ENCODE measurements at places on chromosomes 11 and 22.

GRCh38 chr11:57777969-57778317 lies 16.3 kb downstream of the CTNND1 start:
- no peak for DNase-seq

DNA sequence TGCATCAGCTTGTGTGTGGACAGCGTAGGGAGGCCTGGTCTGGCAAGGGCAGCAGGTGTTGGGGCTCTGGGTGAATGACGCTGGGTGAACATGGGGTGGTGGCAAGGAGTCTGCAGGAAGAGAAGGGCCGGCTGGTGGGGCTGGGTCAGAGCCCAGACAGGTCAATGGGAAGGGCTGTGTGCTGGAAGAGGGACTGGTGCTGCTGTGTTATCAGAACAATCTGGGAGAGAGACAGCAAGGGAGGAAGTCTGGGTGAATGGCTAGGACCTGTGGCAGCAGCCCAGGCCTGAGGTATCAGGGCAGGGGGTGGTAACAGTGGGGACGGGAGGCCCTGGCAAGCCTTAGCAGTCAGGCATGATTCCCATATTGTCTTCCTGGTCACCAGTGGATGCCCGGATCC lies 206.7 kb downstream of the SNX19 start:
- no peak for DNase-seq

- no peak for DNase-seq
Measured at GRCh38 chr22:27252282-27253049, 549.1 kb downstream of the MN1 start.

GRCh38 chr22:27978317-27978716 lies 59.3 kb upstream of the PITPNB start:
- no peak for DNase-seq

DNA sequence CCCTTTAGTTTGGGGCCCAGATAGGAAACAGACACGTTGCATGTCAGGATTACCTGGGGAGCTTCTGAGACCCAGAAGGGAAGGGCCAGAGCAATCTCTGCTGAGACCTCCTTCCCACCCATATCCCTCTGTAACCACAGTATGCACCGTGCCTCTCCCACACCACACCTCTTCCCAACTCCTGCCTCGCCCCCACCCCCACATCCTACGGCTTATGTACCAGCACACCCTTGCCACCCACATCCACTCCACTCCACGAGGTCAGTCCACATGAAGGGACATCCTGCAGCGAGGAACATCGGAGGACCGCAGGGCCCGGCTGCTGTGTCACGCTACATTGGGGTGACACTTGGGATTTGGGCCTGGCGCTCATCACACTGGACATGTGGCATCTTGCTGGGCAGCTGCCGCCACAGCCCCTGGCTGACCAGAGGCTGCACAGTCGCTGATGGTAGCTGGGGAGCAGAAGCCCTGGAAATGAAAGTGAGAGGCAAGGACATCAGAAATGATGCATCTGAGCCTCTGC lies 118.3 kb upstream of the LMO1 start:
- DNase-seq: no peak

GRCh38 chr22:17880020-17880419 lies 105.8 kb upstream of the BID start:
- no peak for DNase-seq

- DNase-seq: peak; percentile 48
Measured at GRCh38 chr22:37148031-37148651, 1.6 kb downstream of the IL2RB start.

DNA sequence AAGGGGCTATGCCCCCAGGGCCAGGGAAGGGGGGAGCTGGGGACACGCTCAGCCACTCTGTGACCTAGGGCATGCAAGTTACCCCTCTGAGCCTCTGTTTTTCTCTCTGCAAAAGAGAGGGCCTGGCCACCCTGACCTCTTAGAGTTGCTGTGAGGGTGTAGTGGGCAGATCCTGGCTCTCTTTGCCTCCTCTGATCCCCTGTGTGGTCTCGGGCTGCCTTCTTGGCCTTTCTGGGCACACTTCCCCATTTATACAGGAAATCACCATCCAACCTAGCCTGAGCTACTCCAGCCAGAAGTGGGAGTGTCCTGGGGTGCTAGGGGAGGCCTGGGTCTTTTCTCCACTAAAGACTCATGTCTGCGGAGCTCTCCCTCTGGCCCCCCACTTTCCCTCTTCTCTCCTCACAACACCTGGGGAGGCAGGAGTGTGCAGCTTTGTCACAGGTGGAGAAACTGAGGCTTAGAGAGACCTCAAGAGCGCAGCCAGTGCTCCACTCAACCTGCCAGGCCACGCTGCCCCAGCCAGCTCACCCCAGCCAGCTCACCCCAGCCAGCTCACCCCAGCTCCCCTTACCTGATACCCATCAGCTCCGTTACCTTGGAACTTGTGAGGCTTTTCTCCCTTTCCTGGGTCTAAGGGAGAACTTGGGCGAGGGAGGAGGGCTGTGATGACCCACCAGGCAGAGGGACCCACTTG lies 1.4 kb downstream of the AIFM3 start:
- DNase-seq: no peak

DNA sequence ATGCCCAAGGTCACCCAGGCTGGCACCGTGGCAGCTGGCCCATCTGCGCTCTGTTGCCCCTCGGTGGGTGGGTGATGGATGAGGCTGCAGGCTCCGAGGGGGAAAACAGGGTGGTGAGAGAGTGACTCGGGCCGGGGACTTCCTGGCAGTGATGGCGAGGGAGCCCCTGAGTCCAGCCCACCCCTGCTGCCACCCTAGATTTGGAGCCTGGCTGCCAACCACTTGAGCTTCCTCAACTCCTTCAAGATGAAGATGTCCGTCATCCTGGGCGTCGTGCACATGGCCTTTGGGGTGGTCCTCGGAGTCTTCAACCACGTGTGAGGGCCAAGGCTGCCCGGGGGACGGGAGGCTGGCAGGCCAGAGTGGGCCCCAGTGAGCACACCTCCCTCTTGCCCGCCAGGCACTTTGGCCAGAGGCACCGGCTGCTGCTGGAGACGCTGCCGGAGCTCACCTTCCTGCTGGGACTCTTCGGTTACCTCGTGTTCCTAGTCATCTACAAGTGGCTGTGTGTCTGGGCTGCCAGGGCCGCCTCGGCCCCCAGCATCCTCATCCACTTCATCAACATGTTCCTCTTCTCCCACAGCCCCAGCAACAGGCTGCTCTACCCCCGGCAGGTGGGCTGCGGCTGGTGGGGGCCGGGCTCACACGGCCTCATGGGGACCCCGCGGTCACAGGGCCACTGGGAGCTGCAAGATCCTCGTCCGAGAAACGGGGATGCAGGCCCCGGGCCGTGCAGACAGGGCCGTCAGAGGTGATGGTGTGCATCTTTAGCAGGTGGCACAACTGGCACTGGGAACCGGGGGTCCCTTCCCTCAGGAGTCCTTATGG lies 10.1 kb downstream of the TCIRG1 start:
- no peak for DNase-seq

DNA sequence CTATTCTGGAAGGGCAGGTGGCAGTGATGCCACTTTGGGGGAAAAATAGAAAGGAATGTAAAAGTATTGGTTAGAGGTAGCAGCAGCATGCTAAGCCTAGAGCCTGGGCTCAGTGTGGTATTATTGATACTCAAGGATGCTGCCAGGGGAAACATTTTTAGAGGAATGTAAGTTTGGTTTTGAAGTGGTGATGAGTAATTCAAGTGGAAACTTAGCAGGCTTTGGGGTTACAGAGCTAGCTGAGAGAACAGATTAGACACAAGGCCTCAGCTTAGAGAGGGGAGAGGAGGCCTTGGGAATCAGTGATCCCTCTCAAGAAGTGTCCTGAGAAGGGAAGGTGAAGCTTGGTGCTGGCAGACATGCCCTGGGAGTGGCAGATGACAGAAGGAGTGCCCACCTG lies 32.9 kb upstream of the DDI1 start:
- no peak for DNase-seq

DNA sequence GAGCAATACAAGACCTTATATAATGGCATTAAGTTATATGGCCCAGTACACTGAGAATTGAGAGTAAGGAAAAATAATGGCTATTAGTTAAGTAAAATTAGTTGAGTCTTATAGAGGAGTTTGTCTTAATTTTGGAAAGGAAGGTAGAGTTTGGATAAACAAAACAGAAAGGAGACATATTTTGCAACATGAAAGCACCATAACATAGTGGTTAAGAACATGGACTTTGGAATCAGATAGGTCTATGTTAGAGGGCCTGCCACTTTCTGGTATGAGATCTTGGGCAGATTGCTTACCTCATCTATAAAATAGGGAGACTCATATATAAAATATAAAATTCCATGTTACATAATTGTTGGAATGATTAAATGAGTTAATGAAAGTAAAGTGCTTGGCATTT lies 68.9 kb downstream of the CSTPP1 start:
- DNase-seq: no peak

- DNase-seq: no peak
Measured at GRCh38 chr11:32527261-32528175, 56.1 kb upstream of the EIF3M start.

- DNase-seq: no peak
Measured at GRCh38 chr11:36601155-36601554, 3.1 kb upstream of the RAG2 start.

DNA sequence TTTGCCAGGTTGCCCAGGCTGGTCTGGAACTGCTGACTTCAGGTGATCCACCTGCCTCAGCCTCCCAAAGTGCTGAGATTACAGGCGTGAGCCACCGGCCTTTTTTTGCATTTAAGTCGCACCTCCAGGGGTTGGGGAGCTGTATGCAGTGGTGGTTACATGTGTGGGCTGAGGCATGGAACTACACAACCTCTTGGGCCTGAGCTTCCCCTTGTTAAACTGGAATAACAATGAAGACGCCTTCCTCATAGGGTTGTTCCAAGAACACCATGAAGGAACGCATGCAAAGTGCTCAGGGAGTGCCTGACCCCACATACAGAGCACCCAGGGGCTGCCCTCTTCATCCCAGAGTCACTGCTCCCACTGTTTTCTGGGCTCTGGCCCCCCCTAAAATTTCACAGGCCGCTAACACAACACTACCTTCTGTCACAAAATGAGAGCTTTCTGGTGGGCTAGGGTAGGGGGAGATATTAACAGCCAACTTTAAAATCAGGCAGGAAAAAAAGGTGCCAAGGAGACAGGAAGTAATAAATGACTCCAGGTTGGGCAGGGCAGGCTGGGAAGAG lies 1.3 kb upstream of the FAM118A start:
- no peak for DNase-seq

DNA sequence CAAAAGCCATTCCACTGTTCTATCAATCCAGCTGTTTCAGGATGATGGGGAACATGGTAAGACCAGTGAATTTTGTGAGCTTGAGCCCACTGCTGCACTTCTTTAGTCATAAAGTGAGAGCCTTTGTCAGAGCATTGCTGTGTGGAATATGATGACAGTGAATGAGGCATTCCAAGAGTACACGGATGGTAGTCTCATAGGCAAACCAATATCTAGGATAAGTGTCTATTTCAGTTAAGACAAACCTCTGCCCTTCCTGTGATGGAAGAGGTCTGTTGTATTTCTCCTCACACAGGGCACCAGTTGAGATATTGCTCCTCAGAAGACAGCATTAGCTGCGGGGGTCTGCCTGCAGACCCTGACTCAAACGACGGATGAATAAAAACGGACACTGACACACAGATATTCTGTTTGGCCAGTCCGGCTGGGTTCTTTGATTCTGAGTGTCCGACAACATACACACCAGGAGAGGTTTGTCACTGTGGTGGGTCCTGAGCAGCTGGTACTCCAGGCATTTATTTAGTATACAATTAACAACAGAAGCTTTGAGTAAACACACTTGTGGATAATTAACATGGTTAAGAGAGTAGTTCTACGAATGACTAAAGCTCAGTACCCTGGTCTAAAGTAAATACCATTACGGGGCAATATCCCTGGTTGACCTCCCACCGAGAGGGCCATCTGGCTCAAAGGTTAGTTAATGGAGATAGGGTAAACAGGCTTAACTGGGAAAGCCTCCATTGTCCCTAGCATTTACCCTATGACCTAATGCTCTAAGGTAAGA lies 121.7 kb downstream of the ZNF280B start:
- DNase-seq: no peak

- no peak for DNase-seq
Measured at GRCh38 chr11:1203505-1204271, 19.2 kb upstream of the MUC5B start.

DNA sequence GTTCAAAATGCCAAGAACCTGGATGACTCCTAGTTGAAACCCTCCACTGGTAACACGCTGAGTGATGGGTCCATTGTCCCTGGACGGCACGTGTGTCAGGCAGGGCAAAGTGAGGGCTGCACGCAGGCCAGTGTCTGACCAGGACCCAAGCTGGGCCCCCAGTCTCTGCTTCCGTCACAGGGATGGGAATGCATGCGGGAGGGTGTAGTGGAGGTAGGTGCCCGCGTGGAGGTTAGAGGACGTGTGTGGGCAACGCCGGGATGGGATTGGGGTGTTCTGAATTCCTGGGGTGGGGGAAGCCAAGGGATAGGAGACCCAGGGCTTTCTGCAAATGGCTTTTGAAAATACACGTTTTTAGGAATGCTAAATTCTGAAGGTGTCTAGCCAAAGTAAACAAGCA lies 943.3 kb downstream of the BRD1 start:
- DNase-seq: no peak

DNA sequence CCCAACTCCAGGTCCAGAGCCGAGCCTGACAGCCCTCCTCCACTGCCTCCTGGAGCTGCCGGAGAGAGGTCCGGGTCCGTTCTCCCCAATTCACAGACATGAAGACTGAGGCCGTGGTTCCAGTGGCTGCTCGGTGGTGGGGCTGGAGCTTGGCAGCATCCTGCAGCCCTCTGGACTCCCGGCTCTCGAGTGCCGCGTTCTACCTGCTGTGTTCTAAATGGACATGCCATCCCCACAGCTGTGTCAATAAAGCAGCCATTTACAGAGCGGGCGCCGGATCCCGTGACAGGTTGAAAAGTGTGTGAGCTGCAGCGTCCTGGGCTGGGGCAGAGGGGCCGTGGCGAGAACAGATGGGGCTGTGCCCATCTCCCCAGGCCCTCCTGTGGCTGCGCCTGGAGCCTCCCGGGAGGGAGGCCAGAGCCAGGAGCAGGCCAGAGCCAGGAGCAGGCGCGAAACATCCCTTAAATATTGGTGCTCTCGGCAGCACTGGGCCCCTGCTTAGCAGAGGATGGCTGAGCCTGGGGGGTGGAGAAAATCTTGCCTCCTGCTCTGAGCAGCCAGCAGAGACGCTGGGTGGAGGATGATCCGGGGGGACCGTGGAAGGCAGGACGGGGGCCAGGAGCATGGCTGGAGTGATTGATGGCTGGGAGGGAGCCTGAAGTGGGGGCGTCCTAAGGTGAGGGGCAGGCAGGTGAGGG lies 46.2 kb downstream of the FLRT1 start:
- DNase-seq: no peak

DNA sequence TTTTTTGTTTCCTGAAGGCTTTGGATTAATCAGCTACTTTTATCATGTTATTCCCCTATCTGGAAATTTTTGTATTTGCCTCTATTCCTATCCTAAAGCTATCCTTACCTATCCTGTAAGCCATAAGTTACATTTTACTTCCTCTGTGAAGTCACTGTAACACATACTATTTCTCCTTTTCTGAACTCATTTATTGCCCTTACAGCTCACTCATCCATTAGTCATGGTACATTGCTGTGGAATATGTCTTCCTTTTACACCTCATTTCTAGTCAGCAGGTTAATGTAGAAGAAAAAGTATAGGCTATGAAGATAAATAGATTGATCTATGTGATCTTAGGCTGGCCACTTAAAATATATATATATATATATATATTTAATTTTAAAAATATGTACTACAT lies 28.0 kb downstream of the SWAP70 start:
- no peak for DNase-seq
